GM20000 (cell line): ENCODE measurements at places on chromosomes 12 and 14.

- DNase-seq: no peak
These were observed 7.7 kb downstream of the HOXC8 start for GRCh38 chr12:54016478-54016964.

- no peak for DNase-seq
These were observed 862 bp downstream of the PIP4K2C start for GRCh38 chr12:57591782-57592325.

DNA sequence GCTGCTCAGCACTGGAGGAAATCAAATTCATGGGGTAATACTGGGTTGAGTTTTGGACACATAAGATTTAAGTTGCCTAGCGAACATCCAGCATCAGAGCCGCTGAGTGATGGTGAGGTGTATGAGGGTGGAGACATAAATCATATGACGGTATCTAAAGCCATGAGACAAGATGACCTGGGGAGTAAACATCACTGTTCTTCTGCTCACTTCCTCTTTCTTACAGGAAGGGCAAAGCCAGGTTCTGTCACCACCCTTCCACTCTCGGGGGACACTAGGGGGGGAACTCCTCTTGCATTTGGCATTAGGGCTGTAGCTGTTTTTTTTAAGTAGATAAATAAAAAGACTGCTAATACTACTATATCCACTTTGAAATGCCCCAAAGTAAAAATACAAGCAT lies 24.0 kb downstream of the PRDM4 start:
- peak; percentile 68 for DNase-seq

GRCh38 chr12:115920395-115921183 lies 356.9 kb downstream of the MED13L start:
- no peak for DNase-seq

- no peak for DNase-seq
These were observed 39.4 kb upstream of the CSRNP2 start for GRCh38 chr12:51122844-51123243.

- no peak for DNase-seq
These were observed 11.8 kb upstream of the OTUB2 start for GRCh38 chr14:94014382-94014781.

- no peak for DNase-seq
These were observed 33.9 kb downstream of the NUMB start for GRCh38 chr14:73424453-73424852.

DNA sequence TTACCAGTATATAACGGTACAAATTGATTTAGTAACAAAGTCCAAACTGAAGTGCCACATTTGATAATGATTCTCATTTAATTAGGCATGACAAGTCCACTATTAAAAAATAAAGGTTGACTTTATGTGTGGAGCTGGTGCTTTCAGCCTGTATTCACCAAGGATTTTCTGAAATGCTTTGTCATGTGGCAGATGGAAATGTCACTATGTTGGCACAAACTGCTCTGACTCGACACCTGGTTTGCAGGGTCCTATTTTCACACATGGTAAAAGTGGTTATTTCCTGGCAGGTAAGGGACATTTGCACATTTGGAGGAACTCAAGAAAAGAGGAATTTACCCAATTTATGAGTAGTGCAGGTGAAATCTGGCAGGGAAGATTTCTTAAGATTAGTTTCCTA lies 572.6 kb upstream of the MDGA2 start:
- no peak for DNase-seq

DNA sequence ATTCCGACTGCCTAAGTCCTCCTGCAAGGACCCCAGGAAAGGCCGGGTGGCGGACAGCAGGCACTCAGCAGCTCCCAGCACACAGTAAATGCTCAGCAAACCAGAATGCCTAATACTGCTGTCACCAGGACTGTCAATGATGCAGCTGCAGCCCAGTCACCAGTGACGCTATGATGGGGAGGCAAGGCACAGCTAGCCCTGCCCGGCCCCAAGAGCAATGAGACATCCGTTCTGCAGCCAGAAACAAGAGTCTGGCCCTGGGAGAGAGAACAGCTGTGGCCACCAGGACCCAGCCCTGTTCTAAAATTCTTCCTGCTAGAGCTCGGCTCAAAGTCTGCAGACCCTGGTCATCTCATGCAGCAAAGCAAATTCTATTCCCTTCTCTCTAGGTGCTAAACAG lies 69.8 kb downstream of the NCOR2 start:
- DNase-seq: peak; percentile 76

- peak; percentile 54 for DNase-seq
These were observed 251.4 kb upstream of the ATP2B1 start for GRCh38 chr12:89960011-89960507.

DNA sequence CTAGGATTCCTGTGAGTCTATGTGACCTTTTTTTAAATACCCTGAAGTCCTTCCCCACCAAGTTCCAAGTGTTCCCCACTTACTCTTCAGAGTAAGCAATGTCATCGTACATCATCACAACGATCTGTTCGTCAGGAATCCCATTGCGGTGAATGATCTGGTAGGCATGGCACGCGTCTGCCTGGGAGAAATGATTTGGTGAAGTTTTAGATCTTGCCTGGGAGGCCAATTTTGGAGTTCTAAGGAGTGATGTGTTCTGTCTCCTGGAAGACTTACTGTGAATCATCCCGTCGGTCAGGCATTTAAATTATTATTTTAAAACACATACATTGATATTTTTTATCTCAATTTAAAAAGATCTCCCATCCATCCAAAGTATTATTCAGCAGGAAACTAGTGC lies 29.8 kb downstream of the LGMN start:
- DNase-seq: no peak

GRCh38 chr12:10941916-10942607 lies 3.0 kb upstream of the TAS2R14 start:
- DNase-seq: no peak

DNA sequence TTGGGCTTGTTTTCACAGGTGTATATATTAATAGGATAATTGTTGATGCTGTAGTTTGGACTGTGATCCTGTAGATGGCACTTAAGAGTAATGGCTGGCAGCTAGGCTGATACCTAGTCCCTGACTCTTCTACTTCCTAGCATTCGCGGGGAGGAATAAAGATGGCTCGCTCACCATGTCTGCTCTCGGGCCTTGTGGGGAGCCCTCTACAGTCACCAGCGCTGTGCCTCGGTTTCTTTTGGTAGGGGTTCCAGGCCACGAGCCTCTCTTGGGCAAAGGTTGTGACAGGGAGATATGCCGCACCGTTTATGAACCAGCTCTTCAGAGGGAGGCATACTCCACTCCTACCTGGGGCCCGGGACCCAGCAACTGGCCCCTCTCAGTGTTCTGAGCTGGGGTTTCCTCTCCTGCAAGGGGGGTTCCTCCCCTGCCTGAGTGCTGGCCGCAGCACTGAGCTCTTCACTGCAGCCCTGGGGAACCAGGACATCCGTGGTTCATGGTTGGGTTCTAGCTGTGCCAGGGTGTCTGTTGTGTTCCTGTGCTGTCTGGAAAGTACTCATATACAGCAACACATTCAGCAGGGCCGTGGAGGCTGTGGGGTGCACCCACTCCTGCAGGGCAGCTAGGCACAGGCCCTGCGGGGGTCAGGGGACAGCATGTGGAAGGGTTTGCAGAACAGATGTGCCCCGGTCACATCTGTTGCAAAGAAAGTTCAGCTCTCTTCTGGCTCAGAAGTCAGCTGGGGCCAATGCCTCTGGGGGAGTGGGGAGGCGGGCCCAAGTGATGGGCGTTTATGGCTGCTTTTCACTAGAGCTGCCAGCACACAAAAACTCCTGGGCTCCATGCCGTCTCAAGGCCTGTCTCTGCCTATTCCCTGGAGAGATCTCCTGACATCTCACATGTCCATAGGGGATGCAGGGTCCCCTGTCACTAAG lies 147.9 kb downstream of the PPFIA2 start:
- DNase-seq: no peak

- no peak for DNase-seq
These were observed 69.7 kb upstream of the DCN start for GRCh38 chr12:91252341-91252740.

DNA sequence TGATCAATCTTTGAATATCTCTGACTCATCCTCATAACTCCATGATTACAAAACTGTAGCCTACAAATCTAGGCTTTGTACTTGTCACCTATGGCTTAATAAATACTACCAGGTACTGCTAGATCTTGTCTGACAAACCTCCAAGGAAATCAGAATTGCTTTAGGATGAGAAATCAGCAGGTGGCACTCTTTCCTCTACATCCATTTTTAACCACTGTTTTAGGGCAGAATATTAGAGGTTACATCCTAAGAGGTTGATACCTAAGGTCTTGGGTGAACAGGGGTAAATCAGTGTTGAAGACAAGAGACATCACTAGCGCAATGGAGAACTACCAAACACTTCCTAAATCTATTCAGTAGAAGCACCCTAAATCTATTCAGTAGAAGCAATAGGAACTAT lies 63.1 kb upstream of the SOX5 start:
- DNase-seq: no peak

GRCh38 chr12:52351196-52352059 lies 15.9 kb downstream of the KRT85 start:
- DNase-seq: no peak

DNA sequence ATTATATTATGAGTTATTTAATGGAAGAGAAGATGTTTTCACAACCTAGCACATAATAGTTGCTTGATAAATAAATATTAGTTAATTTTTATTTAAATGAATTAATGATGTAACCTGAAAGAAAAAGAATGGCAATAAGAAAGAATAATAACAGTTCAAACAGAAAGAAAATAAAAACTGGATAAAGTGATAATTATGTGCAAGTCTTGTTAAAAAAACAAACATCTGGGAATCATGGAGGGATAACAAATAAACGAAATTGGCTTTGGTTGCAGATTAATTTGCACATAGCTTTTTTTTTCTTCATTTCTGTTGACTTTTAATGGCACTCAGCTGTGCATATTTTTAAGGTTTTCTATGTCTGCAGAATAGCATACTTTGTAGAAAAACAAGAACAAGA lies 23.4 kb upstream of the ABCD2 start:
- no peak for DNase-seq

DNA sequence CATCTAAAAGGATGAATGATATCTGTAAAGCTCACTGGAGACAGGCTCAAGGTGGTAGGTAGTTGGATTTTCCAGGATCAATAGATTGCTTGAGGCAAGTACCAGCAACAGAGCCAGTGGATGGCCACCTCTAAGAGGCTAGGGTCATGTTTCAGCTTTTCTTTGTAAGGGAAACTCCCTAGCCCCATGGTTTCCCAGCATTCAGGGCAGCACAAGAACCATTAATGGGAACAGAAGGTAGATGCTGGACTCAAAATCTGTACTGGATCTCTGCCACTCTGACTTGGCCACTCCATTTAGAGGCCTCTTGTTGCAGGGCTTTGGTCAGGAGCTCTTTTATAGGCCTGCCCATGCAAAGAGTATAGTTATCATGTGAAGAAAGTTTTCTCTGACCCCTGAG lies 76.1 kb upstream of the DYRK2 start:
- no peak for DNase-seq

- DNase-seq: no peak
These were observed 210.3 kb downstream of the GLT1D1 start for GRCh38 chr12:129063600-129063999.

DNA sequence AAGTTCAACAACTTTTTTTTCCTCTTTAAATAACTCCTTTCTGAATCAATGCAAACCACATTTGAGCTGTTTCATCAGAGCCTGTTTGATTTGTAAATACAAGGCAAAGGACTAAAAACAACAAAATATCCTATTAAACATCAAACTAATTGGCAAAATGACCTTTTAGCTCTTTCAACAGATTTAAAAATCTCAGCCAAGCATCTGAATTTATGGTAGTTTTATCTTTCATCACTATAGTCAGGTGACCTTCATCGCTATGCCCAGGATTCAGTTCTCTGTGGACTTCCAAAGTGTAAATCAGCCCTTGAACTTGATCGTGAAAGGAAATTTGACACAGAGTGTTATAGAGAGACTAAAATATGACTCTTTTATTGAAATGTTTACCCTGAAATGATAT lies 1554.5 kb upstream of the FLRT2 start:
- no peak for DNase-seq

DNA sequence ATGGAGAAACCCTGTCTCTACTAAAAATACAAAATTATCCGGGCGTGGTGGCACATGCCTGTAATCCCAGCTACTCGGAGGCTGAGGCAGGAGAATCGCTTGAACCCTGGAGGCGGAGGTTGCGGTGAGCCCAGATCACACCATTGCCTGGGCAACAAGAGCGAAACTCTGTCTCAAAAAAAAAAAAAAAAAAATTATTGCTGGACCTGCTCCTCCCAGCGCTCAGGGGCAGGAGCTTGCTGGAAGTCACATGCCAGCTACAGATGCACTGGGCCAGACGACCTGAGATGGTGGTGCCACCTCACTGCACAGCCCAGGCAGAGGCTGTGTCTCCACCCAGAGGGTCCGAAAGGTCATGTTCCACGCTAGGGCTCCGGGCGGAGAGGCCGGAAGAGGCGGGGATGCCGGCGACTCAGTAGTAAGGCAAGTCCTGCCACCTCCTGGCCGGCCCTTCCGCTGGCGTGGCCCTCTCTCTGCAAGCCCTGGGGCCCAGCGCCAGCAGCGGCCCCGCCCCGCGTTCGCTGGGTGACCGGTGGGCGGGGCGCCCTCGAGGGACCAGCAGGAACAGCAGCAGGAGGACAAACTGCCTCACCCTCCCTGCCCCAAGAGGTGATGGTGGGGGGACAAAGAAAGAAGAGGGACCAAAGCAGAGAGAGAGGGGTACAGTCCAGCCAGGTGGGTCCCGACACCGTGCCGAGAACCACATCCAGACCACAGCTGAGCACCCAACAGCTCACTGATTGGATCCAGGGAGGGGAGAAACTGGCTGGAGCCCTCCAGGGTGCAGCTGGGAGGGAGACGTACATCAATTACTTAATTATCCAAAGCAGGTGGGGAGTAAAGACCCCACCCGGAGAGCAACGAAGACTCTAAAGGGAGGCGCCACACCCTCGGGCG lies 3.6 kb upstream of the RHOF start:
- DNase-seq: no peak

- no peak for DNase-seq
These were observed 82.4 kb downstream of the PPP2R5E start for GRCh38 chr14:63460680-63461369.

GRCh38 chr12:128415036-128415560 lies 148.1 kb downstream of the TMEM132C start:
- DNase-seq: no peak

DNA sequence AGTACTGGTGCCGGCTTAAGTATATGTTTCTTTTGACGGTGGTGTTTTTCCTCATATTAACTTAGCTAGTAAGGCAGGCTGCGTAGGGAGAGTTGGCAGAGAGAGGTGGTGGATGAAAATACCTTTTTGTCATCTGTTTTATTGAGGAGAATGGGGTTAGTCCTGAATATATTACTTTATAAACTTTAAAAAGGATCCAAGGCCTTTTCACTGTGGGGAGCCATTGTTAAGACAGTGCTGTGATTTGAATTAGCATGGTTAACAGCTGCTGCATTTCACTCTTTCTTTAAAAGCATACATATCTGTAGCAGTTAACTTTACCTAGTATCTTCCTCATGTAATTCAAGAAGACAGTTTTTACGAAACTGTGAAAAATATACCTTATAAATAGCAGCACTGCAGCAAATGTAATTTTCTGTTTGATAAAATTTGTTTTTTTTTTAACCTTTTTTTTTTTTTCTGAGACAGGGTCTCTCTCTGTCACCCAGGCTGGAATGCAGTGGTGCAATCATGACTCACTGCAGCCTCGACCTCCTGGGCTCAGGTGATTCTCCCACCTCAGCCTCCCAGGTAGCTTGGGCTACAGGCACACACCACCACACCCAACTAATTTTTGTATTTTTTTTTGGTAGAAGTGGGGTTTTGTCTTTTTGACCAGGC lies 57.1 kb downstream of the AEBP2 start:
- no peak for DNase-seq
